Substantia nigra (tissue), 51 donors: ENCODE measurements at places on chromosomes 5 and 9.

DNA sequence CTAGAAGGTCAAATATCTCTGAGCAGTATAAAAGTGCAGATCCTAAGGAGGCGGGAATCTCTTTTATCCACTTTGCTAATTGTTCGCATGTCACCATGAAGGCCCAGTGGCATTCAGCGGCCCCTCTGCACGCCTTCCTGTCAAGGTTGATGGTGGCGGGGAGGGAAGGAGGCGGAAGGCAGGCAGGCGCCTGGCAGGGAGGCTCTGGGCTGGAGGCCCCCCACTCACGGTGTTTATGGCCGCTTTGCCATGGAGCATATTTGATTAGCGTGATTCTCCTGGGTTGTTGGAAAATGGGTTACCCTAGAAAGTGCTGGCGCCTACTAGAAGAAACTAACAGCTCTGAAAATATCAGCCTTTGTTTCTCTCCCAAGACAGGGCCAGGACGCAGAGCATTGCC lies 209.6 kb downstream of the FSTL4 start:
- no peak for DNase-seq

DNA sequence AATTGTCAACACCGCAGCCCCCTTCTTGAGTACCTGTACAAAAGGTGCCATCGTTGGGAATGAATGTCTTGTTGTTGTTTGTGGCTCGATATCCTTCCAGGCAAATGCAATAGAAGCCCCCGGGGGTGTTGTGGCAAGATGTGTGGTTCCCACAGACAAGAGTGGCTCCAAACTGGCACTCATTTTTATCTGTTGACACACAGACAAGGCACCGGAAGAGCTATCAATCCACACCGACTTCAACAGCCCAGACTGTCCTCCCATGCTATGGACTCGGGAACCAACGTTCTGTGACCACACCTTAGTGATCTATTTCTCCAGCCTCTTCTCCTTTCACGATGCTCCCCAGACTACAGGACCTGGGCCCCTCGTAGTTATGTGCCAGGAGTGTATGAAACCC lies 25.9 kb downstream of the SUSD1 start:
- no peak for DNase-seq

GRCh38 chr5:134288610-134289009 lies 62.7 kb upstream of the PPP2CA start:
- no peak for DNase-seq

DNA sequence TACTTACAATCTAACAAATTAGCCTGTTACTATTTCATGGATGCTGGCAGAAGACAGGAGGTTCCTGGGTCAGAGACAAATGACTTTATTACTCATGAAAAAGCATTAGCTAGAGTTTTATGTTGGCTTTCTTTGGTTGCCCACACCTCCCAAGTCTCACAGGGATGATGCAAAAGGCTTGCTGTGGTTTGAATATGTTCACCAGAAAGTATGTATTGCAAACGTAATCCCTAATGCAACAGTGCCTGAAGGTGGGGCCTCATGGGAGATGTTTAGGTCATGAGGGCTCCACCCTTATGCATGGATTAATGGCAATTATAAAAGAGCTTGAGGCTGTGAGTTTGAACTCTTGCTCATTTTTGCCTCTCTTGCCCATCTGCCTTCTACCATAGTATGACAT lies 28.5 kb downstream of the DPYSL3 start:
- DNase-seq: no peak

DNA sequence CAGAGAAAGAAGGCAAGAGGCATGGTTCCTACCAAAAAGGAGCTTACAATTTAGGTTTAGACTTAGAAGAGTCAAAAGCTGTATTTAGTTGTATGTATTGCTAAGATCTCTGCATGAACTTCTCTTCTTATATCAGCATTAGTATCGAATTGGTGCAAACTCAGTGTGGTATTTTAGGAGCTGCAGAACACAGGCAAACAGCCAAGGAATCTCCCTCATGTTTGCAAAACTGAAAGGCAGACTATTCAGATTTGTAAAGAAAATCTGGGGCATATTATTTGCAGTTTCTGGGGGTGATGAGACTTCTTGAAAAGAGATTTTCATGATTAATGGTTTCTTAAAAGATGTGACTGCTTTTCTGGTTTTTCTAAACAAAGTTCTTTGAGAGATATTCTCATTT lies 252.7 kb downstream of the CEMIP2 start:
- no peak for DNase-seq

DNA sequence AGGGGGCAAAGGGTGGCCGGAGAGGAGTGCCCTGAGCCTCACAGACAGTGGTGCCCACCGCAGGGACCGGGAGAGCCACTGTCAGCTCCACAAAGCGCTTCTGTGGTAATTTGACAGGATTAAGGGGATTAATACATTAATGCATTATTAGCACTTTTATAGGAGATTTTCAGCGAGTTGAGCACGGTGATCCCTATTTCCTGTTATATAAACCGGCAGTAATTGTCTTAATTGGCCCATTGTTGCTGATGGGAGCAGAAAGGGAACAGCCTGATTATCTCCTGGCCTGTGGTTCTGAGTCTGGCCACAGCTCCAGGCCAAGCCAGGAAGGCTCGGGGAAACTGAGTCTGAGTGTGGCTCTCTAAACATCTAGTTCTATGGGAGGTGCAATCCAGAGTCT lies 423.6 kb downstream of the CDK5RAP2 start:
- no peak for DNase-seq
